Stimulated activated CD8-positive, alpha-beta memory T cell treated with anti-CD3 and anti-CD28 coated beads, Interleukin-15, amount 100 ng/mL, for 48 hours (primary cell): ENCODE measurements at places on chromosomes 2 and 18.

GRCh38 chr18:62838475-62839098 is 123.2 kb downstream of the PHLPP1 start:
- no peak for DNase-seq

DNA sequence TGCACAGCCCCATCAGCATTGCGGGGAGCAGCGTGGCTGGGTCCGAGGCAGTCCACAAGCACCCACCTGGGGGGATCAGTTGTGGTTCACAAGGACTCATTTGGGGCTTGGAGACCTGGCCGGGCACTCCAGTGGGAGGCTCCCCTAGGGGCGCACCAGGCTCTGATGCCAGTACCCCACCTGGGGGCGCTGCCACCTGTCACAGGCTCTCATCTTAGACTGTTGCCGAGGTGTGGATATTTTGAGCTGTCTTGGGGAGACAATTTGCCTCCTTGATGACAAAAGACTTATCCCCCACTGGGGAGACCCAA is 3.0 kb downstream of the ADRA2B start:
- no peak for DNase-seq

- no peak for DNase-seq
Observed at GRCh38 chr18:60044290-60045006, 144.7 kb downstream of the PMAIP1 start.

DNA sequence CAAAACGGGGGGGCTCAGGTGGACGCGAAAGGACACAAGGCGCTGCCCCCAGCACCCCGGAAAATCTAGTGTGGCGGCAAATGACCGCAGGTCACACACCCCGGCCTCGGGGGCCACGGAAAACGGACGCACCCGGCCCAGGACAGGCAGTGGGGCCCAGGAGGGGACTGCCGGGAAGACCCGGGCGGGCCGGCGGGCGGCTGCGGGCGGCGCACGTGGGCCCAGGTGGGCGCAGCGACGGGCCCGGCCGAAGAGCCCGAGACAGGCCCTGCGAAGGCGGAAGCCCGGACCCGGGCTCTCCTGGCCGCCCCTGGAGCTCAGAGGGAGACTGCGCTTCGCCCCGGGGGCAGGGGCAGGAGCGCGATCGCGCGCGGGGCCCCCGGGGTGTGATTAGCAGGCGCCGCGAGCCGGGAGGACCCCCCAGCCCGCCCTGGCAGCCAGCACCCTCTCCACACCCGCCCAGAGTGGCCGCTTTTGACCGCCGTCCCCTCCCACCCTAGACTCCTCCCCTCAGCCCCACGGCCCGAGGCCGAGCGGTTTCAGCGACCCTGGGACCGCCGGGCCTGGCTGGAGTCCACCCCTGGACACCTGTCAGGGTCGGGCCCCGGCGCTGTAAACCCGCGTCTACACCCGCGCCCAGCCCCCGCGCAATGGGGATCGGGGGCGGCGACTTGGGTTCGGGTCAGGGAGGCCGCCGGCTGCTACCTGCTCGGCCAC is 773 bp downstream of the MBP start:
- DNase-seq = no peak

- no peak for DNase-seq
Observed at GRCh38 chr2:152485954-152486736, 151.2 kb downstream of the FMNL2 start.

DNA sequence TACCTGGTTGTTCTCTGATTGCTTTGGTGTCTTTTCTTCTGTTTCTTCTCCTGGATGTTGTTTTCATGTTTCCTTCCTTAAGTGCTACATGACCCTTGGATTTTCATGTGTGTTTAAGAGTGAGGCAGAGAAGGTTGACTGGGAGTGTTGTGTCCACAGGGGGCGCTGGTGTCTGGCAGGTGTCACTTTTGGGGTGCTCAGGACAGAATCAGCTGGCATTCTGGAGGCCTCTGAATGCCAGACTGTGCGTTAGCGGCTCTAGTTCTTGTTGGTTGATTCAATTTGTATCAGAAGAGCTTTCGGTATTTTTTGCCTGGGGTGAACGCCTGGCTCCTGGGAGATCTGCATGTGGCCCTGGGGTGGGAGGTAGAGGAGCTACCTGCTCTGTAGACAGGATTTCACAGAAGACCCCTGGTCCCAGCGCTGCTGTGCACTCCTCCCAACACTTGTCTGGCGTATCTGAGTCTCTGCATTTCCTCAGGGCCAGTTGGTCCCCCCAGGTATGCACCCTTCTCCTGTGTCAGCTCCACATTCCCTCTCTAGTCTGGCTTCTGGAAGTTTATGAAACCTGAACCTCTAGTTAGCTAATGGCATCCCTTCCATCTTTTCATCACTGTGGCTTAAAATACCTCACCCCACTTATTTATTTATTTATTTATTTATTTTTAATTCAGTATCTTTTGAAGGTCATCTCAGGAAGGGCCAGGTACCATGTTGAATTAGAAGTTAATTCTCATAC is 1.1 kb downstream of the GREB1 start:
- DNase-seq = no peak

- DNase-seq = no peak
Observed at GRCh38 chr18:11669948-11670275, 19.2 kb upstream of the GNAL start.

DNA sequence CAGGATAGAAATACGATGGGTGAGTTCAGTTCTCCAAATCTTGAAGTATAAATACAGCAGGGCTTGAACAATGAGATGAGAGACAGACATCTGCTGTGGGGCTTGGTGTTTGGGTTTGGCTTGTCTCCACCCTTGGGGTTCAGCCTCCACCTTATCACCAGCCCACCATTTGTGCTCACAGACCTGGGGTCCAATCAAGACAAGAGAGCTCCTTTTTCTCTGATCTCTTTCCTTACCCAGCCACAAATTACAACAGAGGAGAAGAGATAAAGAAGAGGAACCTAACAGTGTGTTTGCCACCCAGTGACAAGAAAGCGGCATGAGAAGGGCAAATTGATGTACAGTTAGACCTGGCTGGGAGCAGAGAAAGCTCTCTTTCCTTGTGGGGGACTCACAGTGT is 204.5 kb upstream of the CXCR4 start:
- DNase-seq = no peak

DNA sequence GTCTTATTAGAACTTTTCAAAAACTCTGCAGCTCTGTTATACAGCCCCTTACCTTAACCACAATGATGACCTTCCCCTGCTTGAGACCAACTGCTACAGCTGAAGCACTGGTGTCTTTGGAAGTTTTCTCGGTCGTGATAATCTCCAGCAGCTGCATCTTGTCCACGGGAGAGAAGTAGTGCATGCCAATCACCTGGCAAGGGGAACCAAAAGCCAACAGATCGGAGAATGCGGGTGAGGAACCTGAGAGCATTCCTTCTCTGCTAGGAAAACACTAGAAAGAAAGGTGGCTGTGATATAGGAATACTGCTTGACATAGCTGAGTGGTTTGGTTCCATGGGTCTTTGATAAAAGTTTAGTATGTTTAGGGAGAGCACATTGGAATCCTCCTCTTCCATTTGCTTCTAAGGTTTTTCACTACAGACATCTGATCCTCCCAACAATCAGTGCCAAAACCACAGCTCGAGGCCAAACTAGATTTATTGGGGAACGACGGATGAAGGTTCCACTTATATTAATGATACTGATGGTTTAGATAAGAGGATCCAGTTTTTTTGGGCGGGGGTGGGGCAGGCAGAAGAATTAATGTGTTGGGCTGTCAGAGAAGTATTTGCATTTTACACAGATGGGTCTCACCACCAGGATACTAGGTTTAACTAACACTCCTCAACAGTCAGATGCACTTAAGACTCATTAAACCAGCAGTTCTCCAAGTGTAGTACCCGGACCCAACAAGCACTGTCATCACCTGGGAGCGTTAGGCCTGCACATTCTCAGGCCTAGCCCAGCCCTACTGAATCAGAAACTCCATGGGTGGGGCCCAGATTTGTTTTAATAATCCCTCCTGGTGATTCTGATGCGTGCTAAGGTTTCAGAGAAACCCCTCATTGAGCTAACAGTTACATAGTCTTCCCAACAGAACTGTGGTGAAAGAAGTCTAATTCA is 22.4 kb downstream of the GAREM2 start:
- DNase-seq = no peak

- DNase-seq = no peak
Observed at GRCh38 chr2:8575038-8575833, 106.6 kb upstream of the ID2 start.

DNA sequence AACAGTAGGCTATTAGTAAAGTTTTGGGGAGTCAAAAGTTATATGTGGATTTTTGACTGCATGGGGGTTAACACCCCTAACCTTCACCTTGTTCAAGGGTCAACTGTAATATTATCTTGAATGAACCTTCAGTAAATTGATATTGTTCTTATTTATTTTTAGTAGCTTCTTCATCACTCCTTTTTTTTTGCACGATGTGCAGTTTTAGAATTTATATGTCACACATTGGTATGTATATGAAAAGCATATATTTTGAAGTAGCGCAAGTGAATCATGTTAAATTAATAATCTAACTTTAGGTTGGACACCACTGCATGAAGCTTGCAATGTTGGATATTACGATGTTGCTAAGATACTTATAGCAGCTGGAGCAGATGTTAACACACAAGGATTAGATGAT is 79.9 kb downstream of the ANKRD12 start:
- no peak for DNase-seq

DNA sequence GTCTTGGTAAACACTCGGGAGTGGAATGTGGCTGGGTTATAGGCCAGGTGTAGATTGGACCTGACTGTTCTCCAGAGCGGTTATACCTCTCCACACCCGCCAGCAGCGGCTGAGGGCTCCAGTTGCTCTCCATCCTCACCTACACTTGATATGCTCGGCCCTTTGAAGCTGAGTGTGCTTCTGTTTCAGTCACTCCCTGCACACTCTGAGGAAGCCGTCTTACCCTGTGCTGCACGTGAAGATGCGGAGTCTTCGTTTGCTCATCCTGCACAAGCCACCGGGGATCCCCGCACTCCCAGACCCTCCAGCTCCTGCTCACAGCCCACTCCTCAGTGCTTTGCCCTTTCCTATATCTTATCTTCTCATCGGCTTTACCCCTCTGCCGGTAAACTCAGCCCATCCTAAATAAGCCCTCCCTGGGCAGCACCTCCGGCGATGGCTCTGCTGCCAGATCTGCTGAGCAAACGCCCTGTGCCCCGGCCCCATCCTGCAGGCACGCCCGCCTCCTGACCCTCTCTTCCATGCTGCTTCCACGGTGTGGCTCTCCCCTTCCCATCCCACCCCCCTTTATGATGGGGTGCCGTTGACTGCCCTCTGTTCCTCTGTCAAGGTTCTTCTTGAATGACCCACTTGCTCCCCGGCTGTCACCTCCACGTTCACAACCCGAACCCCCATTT is 47.3 kb upstream of the ODC1 start:
- no peak for DNase-seq

GRCh38 chr2:189609423-189609816 is 28.8 kb upstream of the SLC40A1 start:
- no peak for DNase-seq

DNA sequence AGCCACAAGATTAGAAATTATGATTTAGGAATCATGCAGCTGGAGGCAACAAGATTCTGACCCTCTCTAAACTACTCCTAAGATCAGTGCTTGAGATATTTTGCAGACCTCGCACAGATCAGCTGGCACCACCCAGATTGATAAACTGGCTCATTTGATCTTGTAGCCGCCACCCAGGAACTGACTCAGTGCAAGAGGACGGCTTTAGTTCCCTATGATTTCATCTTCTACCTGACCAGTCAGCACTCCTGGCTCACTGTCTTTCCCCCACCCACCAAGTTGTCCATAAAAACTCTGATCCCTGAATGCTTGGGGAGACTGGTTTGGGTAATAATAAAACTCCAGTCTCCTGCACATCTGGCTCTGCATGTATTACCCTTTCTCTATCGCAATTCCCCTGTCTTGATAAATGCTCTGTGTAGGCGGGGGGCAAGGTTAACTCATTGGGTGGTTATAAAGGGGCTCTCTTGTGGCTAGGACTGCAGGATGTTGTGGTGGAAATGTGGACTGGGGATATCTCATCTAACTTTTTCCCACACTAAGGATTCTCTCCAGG is 96.1 kb downstream of the ARL6IP6 start:
- DNase-seq = no peak

GRCh38 chr18:55585920-55586561 is 2.0 kb downstream of the TCF4 start:
- DNase-seq = no peak

DNA sequence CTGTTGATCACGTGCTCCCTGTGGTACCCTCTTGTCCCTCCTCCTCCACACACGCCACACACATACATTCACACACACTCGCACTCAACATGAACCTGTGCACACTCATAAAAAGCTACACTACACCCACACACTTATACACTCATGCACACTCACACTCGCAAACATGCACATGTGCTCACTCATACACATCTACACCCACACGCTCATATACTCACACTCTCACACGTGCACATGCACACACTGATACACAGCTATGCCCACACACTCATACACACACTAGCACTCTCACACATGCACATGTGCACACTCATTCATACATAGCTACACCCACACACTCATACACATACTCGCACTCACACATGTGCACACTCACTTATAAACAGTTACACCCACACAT is 113.6 kb downstream of the LRATD1 start:
- no peak for DNase-seq

GRCh38 chr2:4827836-4828235 is 864.3 kb upstream of the SOX11 start:
- DNase-seq = no peak

- no peak for DNase-seq
Observed at GRCh38 chr2:99442837-99443236, 47.0 kb downstream of the REV1 start.

- DNase-seq = no peak
Observed at GRCh38 chr2:166651080-166651675, 157.1 kb upstream of the SCN7A start.

- no peak for DNase-seq
Observed at GRCh38 chr18:58866066-58866772, 1.5 kb downstream of the ZNF532 start.

GRCh38 chr2:128511731-128512378 is 193.2 kb upstream of the HS6ST1 start:
- no peak for DNase-seq

DNA sequence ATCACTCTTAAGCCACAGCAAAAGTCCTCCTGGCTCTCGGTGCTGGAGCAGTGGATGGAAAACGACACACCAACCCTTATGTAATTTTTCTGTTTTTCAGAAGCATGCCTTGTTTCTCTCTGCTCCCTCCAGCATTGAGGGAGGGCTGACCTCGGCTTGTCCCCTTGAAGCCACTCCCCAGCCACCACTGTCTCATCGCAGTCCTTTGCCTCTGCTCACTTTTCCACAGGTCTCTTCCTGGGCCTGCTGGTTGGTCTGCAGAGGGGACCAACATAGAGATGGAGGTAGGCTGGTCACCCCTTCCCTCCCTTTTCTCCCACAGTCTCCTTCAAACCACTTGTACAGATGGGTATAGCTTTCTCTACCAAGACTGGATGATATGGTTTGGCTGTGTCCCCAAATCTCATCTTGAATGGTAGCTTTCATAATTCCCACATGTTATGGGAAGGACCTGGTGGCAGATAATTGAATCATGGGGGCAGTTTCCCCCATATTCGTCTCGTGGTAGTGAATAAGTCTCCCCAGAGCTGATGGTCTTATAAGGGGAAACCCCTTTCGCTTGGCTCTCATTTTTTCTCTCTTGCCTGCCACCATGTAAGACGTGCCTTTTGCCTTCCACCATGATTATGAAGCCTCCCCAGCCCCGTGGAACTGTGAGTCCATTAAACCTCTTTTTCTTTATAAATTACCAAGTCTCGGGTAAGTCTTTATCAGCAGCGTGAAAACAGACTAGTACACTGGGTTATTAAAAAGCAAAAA is 14.3 kb upstream of the RIOK3 start:
- DNase-seq = no peak
